ENCODE measurements at places on chromosomes 1 and 21.

GRCh38 chr21:28922368-28922767 lies 70.3 kb downstream of the LTN1 start:
- DNase-seq = no peak

DNA sequence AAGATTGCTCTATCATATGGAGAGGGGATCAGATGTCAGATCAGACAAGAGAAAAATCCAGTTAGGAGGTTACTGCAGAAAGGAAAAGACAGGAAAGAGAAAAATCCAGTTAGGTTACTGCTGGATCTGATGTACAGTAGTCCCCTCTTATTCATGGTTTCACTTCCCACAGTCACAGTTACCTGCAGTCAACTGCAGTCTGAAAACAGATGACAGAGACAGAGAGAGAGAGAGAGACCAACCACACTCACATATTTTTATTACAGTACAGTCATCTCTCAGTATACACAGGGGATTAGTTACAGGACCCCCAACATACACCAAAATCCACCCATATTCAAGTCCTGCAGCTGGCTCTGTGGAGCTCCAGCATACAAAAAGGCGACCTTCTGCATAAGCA lies 29.3 kb downstream of the NUP133 start:
- no peak for DNase-seq

GRCh38 chr1:235327559-235328270 lies at the start of gene ARID4B:
Gene ARID4B (minus strand): TSS chr1:235328179. CDS start chr1:235326919, 1,260 bp downstream.
- no peak for DNase-seq

GRCh38 chr1:170967042-170967910 lies 31.9 kb downstream of the MROH9 start:
- DNase-seq = peak; percentile 14

- no peak for DNase-seq
Observed at GRCh38 chr1:227940791-227941241, 6.9 kb downstream of the WNT9A start.

GRCh38 chr1:235009074-235009473 lies 119.6 kb downstream of the TOMM20 start:
- DNase-seq = no peak

DNA sequence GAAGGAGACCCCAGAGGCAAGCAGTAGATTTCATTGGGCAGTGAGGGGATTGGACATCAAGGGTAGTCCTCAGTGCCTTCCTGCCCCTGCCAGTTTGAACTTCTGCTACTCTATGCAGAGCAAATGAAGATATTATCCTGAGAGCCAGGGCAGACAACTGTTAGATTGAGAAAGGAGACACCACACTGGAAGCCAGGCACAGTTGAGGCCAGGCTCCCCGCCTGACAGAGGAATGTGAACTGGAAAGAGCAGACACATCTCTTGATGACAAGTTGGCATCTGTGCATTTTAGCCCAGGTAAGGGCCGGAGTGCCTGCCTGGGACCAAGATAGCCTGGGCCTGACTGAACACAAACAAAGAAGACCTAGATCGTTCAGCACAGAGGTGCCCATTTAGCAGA lies 16.0 kb downstream of the SH3BGR start:
- no peak for DNase-seq

DNA sequence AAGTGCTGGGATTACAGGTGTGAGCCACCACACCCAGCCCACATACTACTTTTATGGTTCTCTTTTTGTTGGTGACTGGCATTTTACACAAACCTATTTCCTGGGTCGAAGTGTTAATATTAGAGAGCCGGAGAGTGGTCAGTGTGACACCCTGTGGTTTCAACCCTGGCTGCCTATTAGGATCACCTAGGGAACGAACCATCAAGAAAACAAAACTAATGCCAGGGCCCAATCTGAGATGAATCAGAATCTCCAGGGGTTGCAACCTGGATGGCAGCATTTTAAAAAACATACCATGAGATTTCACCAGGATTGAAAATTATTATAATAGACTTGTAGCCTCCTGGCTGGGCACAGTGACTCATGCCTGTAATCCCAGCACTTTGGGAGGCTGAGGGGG lies 6.1 kb downstream of the MRPS21 start:
- DNase-seq = no peak

GRCh38 chr1:204367956-204368355 lies 8.2 kb upstream of the PLEKHA6 start:
- DNase-seq = no peak

- no peak for DNase-seq
Observed at GRCh38 chr1:60904099-60904851, 178.1 kb upstream of the NFIA start.

GRCh38 chr1:40244138-40244744 lies 3.5 kb upstream of the TMCO2 start:
- DNase-seq = no peak

- DNase-seq = no peak
Observed at GRCh38 chr1:56660293-56660692, 15.2 kb downstream of the PRKAA2 start.

DNA sequence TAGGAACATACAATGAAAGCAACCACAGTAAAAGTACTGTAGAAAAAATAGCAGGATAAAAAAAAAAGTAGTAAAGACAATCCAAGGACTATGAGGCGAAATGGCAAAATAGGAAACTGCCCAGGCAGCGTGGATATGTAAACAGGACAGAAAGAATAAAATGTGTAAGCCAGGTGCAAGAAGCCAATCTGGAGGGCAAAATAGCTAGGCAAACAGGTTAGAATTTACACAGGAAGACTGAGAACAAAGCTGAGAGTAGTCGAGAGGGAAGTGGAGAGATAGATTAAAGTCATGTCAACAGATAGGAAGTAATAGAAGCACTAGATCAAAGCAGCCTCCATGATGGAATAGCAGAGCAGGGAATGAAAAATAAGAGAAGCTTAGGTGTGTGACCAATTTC lies 124.2 kb upstream of the B3GALT2 start:
- DNase-seq = no peak

DNA sequence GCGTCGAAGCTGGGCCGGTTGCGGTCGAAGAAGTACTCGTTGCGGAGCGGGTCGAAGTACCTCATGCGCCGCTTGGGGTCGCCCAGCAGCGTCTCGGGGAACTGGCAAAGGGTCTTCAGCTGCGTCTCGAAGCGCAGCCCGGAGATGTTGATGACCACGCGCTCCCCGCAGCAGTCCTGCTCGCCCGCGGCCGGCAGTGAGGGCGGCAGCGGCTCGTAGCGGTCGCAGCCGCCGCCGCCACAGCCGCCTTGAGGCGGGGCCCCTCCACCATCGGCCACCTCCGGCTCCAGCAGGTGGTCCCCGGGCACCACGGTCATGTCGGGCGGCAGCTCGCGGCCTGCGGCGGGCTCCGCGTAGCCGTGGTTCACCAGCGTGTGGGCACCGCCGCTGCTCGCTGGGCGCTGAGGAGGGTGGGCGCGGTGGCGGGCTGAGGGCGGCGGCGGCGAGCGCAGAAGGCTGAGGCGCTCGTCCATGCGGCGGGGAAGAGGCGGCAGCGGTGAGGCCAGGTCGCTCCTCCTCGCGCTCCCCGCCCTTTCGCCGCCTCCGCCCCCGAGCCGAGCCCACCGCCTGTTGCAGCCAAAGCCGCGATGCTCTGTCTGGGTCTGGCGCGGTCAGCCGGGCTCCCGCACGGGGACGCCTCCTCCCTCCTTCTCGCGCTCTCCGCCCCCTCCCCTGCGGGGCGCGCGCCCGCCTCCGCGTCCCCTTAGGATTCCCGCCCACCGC lies at the start of gene KCNA3:
KCNA3 (minus strand) TSS at position 604 of the 723 bp plus-strand sequence; CDS start at position 473, 131 bp downstream.
- no peak for DNase-seq

GRCh38 chr1:246503341-246503740 lies 3.7 kb downstream of the SMYD3 start:
- no peak for DNase-seq

- DNase-seq = no peak
Observed at GRCh38 chr1:85128316-85128715, 72.5 kb downstream of the SYDE2 start.

DNA sequence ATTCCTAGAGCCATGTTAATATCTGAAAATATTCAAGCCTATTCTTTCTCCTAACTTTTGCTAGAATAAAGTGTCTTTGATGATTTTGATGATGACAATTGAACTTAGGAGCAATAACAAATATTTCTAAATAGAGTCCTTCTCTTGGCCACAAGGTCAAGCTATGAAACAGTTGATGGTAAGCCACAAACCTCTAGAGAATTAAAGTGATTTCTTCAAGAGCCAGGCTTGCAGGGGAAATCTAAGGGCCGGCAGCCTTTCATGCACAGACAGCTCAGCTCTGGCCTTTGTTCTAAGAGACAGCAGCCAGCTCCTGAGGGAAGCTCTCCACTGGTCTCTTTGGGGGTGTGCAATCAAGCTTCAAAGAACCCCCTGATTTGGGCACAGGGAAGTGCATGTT lies 59.0 kb downstream of the SUSD4 start:
- no peak for DNase-seq

DNA sequence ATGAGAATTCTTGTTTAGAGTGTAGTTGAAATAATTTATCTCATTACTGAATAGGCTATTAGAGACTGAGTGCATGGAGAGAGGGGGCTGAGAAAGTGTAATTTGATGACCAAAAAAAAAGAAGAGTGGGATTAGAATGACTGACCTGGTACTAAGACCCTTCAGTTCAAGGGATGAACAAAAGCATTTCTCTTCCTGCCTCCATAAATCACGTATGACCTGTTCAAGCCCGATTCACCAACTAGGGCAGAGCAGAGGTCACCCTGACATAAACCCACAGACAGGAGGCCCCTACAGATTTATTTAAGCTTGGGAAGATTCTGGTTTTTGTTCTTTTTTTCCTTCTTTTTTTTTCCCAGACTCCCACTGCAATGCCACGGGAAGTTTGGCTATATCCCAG lies 123.7 kb upstream of the COP1 start:
- DNase-seq = no peak

DNA sequence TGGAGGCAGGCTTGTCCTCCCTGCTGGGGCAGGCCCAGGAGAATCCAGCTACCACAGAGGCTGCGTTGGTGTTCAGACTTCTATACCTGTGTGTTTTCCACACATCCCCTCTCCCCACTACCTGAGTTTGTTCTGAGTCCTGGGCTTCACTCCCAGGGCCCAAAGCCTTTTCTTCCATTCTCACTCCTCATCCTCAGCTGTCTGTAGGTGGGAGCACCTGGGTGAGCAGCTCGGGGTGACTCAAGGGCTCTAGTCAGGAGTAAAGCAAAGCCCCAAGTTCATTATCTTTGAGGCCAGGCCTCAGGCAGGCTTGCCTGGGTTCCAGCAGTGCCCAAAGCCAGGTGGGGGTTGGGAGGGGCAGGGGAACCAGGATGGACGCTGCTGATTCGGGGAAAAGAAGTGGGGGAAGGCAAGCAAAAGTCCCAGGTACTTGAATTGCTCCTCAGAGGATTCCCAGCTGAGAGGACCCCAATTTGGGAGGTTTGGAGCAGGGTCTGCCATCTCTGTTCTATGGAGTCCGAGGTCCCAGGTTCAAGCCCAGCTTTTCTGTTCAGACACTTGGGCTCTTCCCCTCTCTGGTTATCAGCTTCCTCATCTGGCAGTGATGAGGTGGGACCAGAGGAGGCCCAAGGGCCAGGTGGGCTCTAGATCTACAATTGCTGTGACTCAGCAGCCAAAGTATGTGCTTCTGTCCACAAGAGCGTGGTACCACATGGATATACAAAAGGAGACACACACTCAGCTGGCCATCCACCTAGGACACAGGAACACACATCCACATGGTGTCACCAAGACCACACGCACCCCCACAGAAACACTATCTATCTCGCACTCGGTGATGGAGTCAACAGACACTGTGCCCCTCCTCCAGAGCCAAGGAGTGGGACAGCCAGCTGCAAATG lies 5.8 kb upstream of the PTPN7 start:
- no peak for DNase-seq

- DNase-seq = no peak
Observed at GRCh38 chr1:101884621-101885020, 112.1 kb downstream of the OLFM3 start.

DNA sequence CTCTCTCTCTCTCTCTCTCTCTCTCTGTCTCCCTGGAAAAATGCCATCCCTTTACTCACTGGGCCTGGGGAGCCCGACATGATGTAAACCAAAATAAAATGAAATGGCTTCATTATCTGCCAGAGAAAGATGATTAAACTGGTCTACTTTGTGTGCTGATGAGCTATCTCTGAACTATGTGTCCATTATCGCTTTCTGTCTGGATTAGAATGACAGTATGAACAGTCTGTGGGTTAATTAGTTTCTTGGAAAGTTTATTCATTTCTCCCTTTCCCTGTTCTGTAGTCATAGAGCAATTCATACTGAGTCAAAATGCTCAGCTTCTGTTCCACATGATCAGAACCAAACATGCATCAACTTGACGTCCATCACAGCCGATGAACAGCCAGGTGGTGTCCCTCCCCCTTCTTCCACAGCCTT lies 72.4 kb upstream of the KCND3 start:
- no peak for DNase-seq

GRCh38 chr1:115179397-115180079 lies 90.2 kb upstream of the TSPAN2 start:
- DNase-seq = peak; percentile 83

GRCh38 chr1:165871311-165872067 lies 44.1 kb downstream of the UCK2 start:
- DNase-seq = no peak

GRCh38 chr1:150579945-150580642 lies 684 bp upstream of the MCL1 start:
- no peak for DNase-seq

DNA sequence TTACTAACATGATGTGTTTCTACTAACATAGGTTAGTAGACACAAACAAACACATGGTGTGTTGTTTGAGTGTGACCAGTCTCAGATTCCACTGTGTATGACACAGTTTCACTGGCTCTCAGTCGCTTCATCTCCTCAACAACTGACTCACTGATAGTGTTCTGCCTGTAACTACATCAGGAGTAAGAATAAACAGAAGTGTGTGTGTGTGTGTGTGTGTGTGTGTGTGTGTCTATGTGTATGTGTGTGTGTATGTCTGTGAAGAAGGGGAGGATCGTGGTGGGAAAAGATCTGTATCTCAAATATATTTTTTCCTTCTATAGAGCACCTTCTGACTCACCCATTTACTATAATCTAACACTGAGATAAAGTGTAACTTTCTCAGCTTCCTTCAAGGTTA lies 391.0 kb downstream of the PTPRC start:
- DNase-seq = no peak

DNA sequence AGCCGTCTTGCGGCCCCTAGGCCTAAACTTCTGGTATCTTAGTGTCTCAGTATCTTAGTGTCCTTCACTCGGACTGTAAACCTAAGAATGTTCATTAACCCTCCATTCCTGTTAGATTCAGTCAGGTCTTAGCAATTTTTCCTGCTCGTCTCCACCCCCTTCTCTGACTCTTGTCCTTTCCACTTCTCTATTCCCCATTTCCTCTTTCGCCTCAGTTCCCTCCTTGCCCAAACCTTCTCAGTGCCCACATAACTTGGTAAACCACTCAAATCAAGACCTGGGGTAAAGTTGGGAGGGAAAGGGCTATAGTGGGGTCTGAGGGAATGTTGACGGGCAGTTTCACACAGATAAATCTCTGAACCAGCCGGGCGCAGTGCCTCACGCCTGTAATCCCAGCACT lies 726 bp upstream of the FCER1G start:
- DNase-seq = no peak

- no peak for DNase-seq
Observed at GRCh38 chr1:228767636-228768354, 32.5 kb downstream of the RHOU start.

DNA sequence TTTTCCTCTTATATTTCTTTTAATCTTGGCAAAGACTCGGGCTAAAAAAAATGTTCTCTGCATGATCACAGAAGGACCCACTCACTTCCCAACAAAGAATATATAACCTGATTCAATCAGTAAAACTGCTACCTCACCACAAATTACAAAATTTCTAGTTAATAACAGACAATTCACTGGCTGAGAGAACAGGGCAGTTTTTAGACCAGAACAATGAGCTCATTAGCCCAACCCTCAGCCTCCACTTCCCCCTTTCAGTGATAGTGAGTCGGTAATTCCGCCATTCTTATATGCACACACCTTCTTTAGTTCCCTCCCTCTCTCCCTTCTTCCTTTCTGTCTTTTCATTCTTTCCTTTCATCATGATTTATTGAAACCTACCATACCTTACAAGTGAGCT lies 8.9 kb downstream of the SIPA1L2 start:
- no peak for DNase-seq
